ENCODE measurements at places on chromosomes 3 and 15.

GRCh38 chr3:31232055-31233025 lies 300.4 kb upstream of the STT3B start:
- peak; percentile 87 for DNase-seq

GRCh38 chr15:68425428-68426060 lies 6.4 kb downstream of the ITGA11 start:
- DNase-seq = no peak

GRCh38 chr3:13167829-13168228 lies 94.6 kb upstream of the IQSEC1 start:
- no peak for DNase-seq

- DNase-seq = no peak
Measured at GRCh38 chr3:56792193-56792592, 9.6 kb downstream of the ARHGEF3 start.

DNA sequence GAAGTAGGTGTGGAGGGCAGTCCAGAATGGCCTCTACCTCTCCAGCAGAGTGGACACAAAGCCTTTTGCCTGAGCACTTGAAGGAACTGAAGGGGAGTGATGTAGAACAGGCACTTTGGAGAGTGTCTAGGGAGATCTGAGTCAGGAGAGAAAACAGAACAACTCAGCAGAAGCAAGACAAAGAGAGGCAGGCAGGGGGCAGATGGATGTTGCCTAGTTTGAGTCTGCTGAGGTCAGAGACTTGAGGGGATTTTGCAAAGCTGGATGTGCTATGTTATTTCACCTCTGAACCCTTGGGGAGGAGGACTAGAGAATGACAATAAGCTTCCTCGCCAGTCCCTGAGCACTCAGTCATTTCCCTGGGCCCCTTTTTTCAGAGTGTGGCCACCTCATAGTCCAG lies 366.4 kb downstream of the EPHB1 start:
- no peak for DNase-seq

- DNase-seq = no peak
Measured at GRCh38 chr3:14248849-14249523, 70.4 kb downstream of the LSM3 start.

DNA sequence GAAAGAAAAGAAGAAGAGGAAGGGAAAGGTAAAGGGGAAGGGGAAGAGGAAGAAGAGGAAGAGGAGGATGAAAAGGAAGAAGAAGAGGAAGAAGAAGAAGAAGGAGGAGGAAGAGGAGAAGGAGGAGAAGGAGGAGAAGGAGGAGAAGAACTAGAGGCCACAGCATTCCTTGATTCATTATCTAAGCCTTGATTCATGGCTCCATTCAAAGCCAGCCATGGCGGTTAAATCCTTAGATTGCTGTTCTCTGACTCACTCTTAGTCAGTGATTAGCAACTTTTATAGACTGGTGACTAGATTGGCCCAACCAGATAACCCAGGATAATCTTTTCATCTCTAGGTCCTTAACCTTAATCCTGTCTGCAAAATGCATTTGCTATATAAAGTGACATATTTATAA lies 47.6 kb downstream of the OSTN start:
- DNase-seq = no peak

DNA sequence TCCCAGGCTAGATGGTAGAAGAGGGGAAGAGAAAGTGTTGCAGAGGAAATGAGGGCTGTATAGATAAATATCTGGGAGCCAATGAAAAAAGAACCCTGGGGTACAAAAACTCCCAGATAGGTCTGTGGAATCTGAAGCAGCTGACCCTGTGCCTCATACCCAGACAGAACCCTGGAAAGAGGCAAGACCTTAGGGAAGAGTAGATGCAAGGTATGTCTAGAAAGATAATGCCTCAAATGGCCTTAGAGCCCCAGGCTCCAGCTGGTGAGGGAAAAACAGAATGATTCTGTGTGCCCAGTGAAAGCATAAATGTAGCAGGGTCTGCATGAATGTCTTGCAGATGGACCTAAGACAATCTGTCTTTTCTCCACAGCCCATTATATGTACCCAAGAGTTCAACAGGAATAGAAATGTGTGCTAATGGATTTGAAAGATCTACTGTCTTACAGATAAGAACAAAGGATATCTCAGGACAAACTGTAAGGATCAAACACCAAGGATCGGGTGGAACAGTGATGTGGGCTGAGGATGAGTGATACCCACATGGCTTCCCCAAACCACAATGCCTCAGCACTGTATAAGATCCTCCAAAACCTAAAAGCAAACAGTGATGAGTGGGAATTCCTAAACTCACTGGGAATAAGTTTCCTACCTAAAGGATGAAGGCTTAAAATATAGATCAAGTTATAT lies 58.8 kb downstream of the NCEH1 start:
- no peak for DNase-seq

- DNase-seq = no peak
Measured at GRCh38 chr3:59364496-59364895, 314.7 kb upstream of the CFAP20DC start.

DNA sequence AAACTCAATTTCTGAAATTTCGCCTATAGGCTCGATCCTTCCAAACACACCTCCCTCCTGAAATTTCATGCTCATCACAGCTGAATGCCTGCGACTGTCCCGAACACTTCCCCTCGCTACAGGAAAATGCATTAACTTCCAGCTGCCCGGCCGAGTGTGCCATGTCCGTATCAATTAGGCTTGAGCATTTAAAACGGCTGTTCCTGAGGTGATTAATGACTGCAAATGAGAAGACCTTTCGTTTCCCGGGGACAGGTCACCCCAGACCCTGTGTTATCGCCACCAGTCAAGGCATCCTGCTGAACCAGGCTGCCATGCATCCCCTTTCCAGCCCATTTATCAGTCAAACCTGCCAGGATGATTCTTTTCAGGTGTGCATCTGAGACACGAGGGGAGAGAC lies 63.3 kb downstream of the THBS1 start:
- no peak for DNase-seq

- DNase-seq = peak; percentile 15
Measured at GRCh38 chr3:154584974-154585373, 155.0 kb upstream of the GPR149 start.

DNA sequence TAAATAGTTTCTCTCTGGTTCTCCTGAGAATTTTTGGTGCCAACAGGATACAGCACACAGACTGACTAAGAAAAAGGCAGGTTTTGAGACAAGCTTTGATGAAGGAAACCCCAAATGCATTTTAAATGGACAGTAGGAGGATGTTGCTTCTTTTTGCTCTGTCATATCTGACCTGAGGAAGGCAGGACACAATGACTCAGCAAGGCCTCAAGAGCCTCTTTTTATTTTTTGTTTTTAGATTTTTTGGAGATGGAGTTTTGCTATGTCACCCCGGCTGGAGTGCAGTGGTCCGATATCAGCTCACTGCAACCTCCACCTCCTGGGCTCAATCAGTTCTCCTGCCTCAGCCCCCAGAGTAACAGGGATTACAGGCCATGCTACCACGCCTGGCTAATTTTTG lies 16.9 kb upstream of the KNG1 start:
- no peak for DNase-seq

GRCh38 chr15:59801649-59802048 lies 112.5 kb upstream of the BNIP2 start:
- no peak for DNase-seq

DNA sequence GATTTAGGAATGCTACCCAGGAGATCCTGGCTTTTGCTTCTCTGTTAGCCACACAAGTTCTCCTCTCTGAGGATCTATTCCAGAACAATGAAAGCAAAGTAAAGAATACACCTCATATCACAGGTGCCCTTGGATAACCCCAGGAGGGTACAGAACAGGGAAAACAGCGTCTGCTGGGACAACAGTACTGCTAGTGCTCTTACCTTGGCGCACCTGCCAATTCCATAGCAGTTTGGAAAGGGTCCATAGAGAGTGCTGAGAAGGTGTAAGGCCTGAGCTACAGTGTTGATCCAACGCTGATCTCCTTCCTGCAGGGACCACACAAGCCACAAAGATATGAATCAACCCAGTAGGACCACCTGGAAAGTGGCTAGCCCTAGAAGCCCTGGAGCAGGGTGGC lies 12.9 kb upstream of the PRC1 start:
- no peak for DNase-seq

- DNase-seq = no peak
Measured at GRCh38 chr15:29457729-29458128, 188.1 kb upstream of the NSMCE3 start.

GRCh38 chr3:128787256-128788253 lies 61.6 kb downstream of the RAB7A start:
- peak; percentile 44 for DNase-seq

DNA sequence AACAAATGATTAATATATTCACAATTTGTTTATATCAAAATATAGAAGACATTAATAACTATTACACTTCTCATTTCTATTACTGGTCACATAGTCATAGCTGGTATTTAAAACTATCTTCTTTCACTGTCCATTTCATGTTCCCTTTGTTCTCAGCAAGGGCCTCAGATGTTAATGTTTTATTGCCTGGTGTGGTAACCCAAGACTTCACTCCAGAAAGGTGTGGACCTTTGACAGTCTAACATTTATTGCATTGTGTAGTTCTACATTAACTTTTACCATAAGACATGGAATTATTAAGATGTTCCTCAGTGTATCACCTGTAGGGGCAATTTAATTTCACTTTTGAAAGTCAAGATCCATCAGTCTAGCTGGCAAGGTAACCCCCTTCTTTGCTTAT lies 691.3 kb downstream of the SQOR start:
- no peak for DNase-seq

GRCh38 chr3:20182206-20182605 lies 3.8 kb downstream of the SGO1 start:
- no peak for DNase-seq

DNA sequence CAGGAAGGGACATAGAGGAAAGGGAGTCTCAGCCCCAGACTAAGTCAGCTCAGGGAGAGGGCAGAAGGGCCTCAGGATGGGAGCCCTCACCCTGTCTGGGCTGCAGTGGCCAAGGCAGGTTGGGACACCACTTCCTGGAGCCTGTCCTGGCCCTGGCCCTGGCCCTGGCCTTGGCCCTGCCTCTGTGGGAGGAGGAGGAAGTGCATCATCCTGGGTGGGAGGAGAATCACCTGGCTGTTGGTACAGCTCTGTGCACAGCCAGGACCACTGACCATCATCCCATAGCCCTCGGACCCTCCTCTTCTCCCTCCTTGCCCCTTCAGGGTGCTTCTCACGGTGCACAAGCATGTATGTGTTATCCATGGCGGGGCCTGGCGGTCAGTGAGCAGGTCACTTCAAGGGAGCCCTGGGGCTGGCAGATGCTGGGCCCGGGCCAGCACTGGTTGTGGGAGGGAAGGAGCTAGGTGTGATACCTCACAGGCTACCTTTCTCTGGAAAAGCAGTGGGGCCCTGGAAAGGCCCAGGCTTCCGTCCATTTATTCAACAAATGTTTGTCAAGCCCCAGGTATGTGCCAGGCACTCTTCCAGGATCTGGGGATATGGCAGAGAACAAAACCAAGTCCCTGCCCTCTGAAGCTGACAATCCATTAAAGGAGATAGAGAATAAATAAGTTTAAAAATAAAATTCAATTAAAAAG lies 8.2 kb upstream of the APEH start:
- no peak for DNase-seq

- DNase-seq = no peak
Measured at GRCh38 chr15:62931650-62932049, 110.9 kb upstream of the TPM1 start.

- no peak for DNase-seq
Measured at GRCh38 chr3:8490079-8490552, 11.5 kb upstream of the LMCD1 start.

- DNase-seq = no peak
Measured at GRCh38 chr3:115758076-115758763, 134.9 kb downstream of the GAP43 start.

- DNase-seq = no peak
Measured at GRCh38 chr3:67719333-67719732, 64.9 kb upstream of the SUCLG2 start.
